NCI-H1436 (cell line): ENCODE measurements at places on chromosomes 12 and 14.

DNA sequence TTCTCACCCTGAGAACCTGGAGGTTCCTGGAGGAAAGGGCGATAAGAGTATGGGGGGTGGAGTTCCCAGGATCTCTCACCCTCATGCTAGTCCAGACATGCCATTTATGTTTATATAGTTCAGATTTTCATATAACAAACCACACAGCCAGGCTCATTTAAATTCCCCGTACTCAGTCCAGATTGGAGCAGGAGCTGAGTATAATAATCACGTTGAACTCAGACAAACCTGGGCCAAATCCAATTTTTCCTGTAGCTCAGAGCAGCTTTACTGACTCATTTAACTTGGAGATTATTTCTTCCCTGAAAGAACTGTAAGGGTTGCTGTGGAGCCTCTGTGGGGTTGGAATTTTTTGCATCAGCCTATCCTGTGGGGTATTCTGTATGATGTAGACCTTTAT lies 660.8 kb downstream of the TMEM121 start:
- no peak for DNase-seq

- no peak for DNase-seq
These were observed 67.3 kb downstream of the GSC start for GRCh38 chr14:94702629-94703028.

DNA sequence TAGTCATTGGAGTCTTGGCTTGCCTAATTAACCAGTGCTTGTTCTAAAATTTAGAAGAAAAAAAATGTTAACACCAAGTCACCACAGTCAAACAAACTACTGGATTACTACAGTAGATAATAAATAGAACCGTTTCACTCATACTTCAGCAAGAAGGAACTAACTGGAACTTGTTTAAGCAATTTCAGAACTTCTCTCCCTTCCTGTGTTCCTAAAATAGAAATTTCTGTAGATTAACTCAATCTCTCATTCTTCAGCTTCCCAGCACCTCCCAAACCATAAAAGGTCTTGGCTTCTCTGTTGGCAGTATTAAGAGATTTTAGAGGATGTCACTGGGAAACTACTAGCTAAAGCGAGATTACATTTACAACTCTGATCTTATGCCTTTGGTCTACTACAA lies 18.6 kb downstream of the GNS start:
- DNase-seq, result no peak

GRCh38 chr12:2642896-2643425 lies 151.8 kb upstream of the FKBP4 start:
- no peak for DNase-seq

- no peak for DNase-seq
These were observed 21.1 kb downstream of the CCDC77 start for GRCh38 chr12:422526-422925.

DNA sequence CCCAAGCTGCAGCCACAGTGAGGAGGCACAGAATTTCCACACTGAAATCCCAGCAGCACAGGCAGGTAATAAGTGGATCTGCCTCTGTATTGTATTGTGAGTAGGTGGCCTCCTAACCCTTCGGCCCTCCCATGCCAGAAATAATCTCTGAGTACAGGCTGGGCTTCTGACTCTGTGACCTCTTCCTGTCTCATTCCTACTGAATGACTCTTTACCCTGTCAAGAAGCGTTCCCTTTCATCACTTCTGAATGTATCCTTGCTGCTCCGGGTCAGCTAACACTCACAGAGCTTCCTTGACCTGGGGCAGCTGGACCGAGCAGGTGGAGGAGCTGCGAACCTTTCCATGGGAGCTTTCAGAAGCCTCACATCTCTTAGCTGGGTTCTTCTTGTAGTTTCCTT lies 119.6 kb downstream of the SLC8A3 start:
- no peak for DNase-seq

GRCh38 chr14:66490143-66491111 lies 4.3 kb downstream of the CCDC196 start:
- no peak for DNase-seq

- no peak for DNase-seq
These were observed 28.4 kb upstream of the AP4S1 start for GRCh38 chr14:30996892-30997659.

GRCh38 chr12:8780389-8780788 lies 42.0 kb upstream of the A2ML1 start:
- DNase-seq, result no peak

- no peak for DNase-seq
These were observed 13.0 kb downstream of the FBXO33 start for GRCh38 chr14:39419272-39419671.

- no peak for DNase-seq
These were observed 64.5 kb downstream of the SEC23A start for GRCh38 chr14:39038542-39038941.

DNA sequence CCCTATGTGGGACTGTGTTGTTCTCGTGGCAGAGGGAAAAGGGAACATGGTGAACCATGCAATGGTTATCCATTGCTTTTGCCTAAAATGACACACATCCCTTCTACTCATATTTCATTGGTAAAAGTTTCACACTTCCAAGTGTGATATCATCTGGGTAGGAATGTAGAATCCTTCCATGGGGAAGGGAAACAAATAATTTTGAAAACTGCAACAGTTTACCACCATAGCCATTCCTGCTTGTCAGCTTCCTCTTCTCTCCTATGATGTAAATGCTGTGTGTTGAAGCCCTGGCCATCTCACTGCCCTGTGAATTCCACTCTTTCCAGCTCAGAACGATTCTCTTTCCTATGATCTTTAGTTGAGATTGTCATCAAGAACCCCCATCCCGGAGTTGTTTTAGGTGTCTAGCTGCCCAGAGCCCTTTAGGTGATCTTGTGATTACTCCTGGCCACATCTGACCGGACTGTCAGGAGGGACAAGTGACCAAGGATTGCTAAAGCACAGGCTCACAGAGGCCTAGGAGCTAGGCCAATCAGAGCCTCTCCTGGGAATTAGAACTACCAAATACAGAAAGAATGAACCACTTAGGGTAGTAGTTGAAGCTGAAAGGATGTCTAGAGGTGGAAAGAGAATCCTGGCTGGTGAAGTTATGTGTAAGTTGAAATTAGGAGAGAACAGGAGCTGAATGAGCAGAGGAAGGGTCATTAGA lies 84.6 kb downstream of the VCPKMT start:
- DNase-seq, result no peak

DNA sequence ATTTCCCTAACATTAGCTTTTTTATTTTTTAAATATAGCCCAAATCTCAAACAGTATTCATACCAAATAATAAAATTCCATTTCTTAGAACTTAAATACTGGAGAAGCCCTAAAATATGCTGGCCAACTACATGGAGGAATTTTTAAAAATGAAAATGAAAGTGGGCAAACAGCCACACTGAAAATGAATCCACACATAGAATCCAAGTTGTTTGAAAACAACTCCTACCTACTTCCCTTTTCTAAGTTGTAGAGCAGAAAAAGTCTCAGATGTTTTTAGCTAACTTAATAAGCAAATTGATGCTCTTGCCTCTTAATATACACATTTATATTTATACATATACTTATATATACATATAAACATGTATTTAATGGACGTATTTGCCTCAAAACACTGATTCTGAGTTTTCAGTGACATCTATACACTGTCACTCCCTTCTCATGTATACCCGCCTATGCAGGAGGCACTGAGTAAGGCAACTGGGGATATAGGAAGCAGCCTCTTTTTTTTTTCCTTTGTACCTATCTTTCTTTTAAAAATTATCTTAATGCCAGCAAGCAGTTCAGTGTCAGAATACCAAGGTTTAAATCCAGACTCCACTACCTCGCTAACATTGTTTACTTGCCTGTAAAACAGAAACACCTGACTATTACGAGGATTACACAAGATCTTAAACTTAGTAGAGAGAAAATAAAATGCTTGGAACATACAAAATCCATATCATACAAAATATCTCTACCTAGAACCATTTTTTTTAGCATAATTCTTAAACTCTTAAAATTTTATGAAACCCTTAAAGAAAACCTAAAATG lies 13.3 kb downstream of the DICER1 start:
- DNase-seq, result no peak

- DNase-seq, result no peak
These were observed 35.1 kb downstream of the WASHC3 start for GRCh38 chr12:102026728-102027127.

- no peak for DNase-seq
These were observed 10.1 kb downstream of the A2ML1 start for GRCh38 chr12:8832500-8832899.

DNA sequence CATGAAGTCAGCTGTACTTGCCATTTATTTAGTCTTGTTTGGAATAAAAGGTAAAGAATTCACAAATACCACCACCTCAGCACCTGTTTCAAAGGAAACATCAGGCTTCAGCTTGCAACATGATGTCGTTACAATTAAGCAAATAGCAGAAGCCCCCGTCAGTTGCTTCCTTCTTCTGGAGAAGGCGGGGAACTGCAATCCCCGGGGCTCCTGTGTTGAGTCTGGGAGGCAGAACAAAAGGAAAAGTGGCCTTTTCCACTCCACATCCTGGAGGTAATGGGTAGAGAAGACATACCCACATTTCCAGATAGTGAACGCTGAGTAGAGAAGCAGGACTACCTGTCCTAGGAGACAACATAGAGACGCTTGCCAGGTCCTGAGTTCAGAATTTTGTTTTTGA lies 92.8 kb downstream of the DNAH10 start:
- DNase-seq, result no peak

DNA sequence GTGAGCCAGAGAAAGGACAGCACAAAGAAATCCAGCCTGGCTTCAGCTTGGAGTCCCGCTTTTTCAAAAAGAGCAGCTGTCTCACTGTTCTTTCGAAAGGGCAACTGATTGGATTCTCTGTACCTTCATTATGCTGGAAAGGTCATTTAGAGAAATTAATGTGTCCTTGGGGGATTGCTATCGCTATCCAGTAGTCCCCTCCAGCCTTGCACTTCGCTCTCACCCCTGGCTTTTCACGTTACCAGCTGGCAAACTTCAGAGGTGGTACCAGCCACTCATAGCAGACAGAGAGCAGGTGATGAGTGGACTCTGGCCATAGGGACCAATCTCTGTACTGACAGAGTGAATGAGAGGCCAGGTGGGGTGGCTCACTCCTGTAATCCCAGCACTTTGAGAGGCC lies 11.8 kb upstream of the NUAK1 start:
- DNase-seq, result peak; percentile 34

GRCh38 chr14:52153939-52154338 lies 85.1 kb upstream of the NID2 start:
- peak; percentile 19 for DNase-seq

DNA sequence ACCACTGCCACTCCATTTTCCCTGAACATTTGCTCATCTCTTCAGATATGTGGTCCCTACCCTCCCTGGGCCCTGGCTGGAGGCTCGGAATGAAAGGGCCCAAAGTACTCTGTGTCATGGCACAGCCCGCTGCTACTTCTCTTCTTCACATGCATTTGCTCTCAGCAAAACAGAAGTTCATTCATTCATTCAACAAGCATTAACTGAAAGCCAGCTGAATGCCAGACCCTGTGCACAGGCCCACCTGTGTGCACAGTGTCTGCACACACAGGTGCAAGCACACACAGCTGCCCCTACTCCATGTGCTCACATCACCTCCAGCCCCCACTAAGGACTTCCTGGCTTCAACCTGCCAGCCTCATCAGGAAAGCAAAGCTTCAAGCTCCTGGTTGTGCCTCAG lies 7.8 kb downstream of the WNT1 start:
- no peak for DNase-seq

GRCh38 chr12:94769047-94769420 lies 118.7 kb upstream of the TMCC3 start:
- no peak for DNase-seq

GRCh38 chr14:46988312-46988711 lies 336.7 kb upstream of the RPL10L start:
- no peak for DNase-seq

DNA sequence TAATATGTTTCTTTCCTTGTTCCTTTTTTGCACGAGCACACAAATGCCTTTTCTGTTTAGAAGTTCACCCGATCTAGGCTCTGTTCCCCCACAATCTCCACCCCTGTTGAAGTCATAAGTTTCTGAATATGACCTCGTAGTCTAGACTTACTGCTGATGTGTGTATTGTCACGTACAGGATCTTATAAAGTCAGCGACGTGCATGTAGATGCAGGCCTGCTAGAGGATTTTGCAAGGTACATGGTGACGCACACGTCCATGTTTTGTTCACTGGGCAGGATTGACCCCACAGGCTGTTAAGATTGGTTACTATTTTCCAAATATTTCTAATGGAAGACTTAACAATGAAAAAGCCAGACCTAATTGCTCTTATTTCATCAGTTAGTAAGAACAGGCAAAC lies 46.2 kb upstream of the CCDC91 start:
- no peak for DNase-seq

DNA sequence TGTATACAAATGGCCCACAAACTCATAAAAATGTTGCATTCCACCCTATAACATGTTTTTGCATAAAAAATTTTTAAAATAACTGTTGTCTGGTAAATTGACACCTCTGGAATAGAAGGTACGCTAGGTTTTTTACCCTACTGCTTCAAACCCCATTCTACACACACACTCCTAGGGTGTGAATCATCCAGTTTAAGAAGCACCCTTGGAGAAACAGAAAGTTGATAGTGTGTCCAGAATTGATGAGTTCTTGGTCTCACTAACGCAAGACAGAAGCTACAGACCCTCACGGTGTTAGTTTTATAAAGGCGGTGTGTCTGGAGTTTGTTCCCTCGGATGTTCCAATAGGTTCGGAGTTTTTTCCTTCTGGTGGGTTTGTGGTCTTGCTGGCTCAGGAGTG lies 158.5 kb downstream of the KLRB1 start:
- no peak for DNase-seq

DNA sequence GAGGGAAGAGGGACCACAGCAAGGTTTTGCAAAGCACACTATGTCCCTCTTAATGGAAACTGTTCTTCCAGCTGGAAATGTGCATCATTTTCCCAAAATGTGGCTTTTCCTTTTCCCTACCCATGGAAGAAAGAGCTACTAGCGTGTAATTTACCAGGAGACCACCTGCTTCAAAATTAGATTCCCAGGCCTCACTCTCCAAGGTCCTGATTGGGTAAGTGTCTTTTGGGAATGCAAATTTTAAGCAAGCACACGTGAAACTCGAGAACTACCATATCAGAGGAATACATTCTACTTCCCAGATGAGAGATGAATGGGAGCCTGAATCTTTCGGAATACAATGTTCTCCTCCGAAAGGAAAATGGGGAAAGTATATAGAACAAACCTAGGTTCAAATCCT lies 201.6 kb upstream of the NOS1 start:
- DNase-seq, result no peak
